ENCODE measurements at places on chromosomes 6 and 20.

DNA sequence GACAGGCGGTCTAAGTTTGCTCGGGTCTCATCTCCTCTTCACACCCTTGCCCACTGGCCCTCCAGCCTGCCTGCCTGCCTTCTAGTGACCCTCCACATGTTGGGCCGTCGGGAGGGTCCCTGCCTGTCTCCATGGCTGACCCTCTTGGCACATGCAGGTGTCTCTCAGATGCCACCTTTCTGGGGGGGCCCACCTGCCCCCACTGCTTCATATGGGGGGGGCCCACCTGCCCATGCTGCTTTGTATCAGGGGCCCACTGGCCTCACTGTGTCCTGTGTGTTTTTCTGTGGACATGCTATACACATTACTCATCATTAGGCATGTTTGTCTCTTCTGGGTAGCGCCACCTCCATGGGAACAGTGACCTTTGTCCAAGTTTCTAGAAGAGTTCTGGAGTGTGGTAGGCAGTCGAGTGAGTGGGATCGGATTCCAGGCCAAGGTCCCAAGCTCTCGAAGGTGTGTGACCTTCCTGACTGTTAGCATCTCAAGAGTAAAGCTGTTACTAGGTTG, 40.4 kb upstream of the KIF25 start:
- no peak for DNase-seq

GRCh38 chr20:62734326-62734725, 25.7 kb downstream of the NTSR1 start:
- DNase-seq, result no peak

- DNase-seq, result no peak
These were observed 717.8 kb downstream of the EPM2A start for GRCh38 chr6:145017516-145017915.

- no peak for DNase-seq
These were observed 18.9 kb downstream of the MLIP start for GRCh38 chr6:54130179-54130578.

GRCh38 chr6:139219746-139220145, 72.1 kb downstream of the TXLNB start:
- DNase-seq, result no peak

DNA sequence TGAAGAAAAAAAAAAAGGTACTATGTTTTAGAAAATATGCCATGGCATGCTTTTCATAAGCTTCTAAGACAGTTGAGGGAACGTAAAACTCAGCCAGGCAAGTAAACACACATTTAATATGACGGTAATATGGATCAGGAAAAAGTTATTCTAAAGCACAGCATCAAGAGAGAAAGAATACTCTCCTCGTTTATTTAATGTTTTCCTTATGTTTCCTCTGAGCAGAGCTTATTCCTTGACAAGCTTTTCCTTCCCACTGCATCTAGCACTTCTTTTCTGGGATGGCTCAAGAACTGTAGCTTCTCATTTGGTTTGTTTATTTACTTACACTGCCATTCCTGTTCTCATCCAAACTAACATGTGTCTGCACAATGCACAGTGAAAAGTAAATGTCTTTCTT, 2.7 kb upstream of the RSPO3 start:
- no peak for DNase-seq

- no peak for DNase-seq
These were observed 8.7 kb downstream of the PLAGL1 start for GRCh38 chr6:143999406-143999805.

DNA sequence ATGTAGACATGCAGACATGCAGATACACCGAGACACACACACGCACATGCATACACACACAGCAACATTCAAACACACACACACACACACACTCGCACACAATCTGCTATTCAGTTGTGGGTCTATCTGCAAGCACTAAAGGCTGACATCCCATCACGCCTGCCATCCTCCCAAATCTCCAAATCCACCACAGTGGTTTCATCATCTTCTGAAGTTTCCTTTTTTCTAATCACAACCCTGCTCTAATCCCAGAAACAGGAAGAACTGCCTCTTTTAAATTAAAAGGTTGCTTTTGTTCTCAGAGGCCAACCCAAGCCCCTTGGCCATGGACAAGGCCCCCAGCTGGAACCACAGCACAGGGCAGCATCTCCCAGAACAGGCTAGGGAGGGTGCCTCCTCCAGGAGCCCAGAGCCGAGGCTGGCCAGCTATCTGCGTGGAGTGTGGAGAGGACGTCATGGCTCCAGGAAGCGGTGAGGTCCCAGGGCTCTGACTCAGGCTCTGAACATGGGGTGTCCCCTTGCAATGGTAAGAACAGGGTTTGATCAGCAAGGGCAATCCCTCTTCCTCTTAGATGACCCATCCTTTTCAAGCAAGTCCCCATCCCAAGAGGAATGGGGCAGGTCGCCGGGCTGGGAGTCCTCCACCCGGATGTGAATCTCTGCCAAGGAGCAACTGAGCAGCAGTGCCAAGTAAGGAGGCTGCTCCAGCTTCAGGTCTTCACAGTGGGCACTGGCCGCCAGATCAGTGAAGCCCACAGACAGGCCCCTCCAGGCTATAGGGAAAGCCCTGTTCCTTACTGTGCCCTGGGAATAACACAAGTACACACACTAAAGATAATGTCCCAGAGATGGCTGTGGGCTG, 14.7 kb downstream of the FOXF2 start:
- DNase-seq, result no peak

DNA sequence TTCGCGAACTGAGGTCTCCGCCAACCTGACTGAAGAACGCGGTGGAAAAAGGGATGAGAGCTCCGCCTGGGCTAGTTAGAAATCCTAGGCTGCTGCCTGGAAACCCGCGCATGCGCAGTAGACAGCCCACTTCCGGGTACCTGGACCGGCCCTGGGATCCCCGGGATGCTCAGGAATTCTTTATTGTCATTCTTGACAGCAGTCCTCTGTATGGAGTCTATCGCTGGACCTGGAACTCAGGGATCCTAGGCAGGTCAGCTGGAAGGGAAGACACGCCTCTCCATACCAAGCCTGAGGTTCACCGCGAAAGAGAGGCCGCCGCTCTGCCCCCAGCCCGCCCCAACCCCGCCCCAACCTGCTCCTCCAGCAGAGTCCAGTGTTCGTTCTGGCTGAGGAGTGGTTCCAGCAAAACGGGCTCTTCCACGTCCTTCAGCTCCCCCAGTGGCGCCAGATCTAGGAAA, 1379.2 kb upstream of the DEFB115 start:
- no peak for DNase-seq

GRCh38 chr6:71979911-71980310, 93.6 kb downstream of the RIMS1 start:
- no peak for DNase-seq

- peak; percentile 10 for DNase-seq
These were observed 8.9 kb downstream of the SLC16A10 start for GRCh38 chr6:111096246-111096645.

DNA sequence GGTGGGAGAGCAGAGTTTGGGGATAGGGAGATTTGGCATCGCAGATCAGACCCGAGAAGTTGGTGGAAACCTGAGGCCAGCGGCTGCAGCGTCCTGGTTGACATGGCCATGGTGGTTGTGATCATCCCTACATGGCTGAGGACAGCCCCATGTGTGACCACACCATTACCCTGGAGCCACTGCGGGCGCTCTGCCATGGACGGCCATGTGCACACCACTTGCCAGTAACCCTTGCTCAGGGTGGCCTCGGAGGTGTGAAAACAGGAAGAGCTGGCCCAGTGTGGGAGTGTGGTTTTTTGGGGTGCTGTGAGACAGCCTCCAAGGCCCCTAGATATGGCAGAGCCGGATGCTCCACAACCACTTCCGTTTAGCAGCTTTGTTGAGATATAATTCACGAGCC, 64.4 kb downstream of the TMEM242 start:
- DNase-seq, result no peak

DNA sequence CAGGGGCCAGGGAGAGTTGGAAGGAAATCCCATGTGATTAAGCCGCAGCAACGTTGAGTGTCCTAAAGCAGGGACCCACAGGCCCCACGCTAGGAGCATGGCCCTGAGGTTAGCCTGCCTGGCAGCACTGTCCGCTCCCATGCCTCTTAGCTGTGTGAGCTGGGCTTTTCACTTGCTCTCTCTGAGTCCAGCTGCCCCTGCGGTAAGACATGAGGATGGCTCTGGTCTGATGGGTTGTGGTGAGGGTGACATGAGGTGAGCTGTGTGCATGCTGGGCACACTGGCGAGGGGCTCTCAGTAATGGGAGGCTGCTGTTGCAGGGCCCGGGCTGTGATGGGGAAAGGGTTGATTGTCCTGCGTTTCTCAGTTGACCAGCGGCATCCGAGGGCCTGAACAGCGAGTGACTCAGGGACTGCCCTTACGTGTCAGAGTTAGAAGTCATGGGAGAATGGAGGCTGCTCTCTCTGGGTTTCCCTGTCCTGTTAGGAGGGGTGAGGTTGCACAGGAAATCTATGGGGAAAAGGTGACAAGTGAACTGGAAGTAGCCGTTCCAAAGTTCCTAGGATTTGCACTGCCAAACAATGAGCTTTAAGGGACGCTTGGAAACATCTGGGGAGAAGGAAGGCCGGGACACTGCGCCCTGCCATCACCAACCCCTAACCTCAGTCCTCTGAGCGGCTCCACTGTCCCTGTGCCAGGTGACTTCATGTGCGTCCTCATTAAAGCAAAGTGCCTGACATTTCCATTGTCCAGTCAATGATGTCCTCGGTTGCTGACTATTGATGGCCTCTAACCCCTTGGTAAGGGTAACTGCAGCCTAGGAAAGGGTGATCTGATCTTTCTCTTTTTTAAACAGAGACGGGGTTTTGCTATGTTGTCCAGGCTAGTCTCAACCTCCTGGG, 51.3 kb downstream of the ADNP start:
- no peak for DNase-seq

- no peak for DNase-seq
These were observed 93.3 kb downstream of the KCNQ5 start for GRCh38 chr6:72715119-72715518.

DNA sequence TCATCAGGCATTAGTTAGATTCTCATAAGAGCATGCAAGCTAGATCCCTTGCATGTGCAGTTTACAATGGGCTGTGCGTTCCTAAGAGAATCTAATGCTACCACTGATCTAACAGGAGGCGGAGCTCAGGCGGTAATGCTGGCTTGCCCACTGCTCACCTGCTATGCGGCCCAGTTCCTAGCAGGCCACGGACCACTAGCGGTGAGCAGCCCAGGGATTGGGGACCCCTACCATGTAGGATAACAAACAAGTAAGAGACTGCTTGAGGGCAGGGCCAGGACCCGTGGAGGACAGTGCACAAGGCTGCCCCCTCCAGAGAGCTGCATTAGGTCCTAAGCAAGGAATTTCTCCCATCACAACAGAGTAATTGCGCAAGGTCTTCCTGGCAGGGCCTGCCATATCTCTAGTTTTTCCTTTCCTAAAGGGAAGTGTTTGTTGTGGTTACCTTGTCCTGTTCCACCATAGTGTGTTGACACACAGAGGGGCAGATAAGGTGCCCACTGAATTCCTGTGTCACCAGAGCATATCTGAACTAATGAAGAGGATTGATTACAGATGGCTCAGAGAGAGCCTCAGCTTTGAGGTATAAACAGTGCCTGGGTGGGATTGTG, 58.0 kb downstream of the PACRG start:
- no peak for DNase-seq

DNA sequence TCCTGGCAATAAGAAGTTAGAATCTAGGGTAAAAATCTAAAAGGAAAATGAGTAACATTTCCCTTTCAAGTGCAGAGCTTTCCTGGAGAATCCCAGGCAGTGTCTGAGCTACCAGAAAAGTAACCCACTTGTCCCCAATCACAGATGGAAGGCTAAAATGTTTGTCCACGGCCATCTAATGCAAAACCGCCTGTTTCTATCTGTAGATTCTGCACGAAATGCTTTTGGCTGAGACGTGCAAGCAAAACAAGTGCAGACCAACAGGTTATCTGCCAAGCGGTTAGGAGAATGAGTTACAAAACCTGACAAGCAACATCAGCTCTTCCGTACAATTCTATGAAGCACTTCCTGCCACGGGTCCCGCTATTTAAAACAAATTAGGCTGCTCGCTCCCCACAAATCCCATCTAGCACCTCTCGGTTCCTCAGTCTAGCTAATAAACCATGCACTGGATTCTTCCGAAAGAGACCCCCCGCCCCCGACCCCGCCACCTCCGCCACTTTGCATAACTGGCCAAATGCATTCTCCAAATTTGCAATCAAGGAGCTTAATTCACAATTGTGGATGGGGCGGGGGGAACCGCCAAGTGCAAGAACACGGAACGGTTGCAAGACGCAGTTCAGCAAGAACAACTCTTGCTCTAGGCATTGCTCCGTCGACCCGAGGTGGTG, 1.4 kb downstream of the ELOVL5 start:
- DNase-seq, result no peak

All from activated T-cell treated with anti-CD3 and anti-CD28 coated beads for 24 hours (primary cell).